ENCODE measurements at places on chromosomes 2 and 18.

DNA sequence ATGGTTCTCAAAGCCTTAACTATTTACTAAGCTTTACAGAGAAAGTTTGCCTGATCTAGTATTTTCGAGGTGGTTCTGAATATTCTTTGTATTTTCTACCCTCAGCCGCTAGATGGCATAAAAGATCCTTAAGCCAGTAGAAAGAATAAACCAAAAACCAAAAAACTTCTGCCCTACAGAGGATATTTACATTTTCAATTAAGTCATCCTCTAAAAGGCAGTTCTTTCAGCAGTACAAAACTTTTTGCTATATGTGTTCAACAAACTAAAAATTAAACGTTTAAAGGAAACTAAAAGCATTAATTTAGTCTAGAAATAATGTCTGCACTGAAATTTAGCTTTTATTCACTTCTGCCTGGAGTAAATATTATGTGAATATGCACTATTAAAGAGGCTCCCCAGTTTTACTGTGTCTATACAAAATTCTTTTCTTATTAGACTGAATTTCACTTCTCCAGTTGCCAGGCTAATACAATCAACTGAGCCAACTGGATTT is 297.5 kb downstream of the PIEZO2 start:
- peak; percentile 79 for DNase-seq

DNA sequence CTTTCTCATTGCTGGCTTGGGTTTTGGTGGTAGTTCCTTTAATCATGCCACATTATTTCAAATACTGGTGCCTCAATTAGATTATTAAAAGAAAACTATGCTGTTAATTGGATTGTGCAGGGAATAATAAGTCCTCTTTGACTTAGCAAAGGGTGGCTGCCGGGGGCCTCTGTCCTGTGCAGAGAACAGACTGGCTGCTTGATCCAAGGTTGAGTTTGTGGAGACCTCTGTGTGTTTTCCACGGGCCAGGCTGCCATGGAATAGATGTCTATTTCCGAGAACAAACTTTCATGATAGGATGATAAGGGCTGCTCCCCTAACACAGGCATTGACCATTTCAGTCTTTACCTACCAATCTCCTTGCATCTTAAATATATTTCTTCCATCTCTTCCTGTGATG is 30.4 kb upstream of the OTOS start:
- DNase-seq = no peak

DNA sequence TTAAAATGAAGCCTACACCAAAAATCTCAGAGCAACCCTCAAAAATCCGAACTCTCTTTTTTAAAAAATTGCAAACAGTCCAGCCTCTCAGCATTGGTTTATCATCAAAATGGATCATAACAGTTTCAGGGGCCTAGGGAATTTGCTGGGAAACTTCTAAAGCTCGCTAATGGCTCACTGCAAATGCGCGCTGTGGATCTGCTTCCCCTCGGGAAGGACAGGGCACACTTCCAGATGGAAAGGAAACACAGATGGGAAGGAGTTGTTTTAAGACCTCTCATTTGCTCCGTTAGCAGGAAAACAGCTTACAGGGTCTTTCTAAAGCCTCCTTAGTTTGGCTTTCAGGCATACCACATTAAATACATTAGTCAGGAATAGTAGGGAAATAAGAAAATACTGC is 27.2 kb downstream of the FECH start:
- DNase-seq = no peak

GRCh38 chr18:8474661-8475060 is 134.6 kb upstream of the RAB12 start:
- DNase-seq = no peak

DNA sequence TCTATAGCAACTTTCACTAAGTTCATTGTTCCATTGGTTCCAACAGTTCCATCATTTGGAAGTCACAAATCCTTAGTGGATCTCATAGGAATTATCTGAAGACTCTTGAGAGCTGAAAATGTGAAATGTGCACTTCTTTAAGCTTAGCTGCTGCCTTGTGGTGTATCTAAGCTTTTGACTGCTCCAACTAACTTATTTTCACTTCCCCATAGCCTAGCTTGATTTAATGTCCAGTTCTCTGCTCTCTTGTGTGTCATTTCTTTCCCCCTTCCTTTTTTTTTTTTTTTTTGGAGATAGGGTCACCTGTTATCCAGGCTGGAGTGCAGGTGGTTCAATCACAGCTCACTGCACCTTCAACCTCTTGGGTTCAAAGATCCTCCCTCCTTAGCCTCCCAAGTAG is 34.9 kb upstream of the CD302 start:
- no peak for DNase-seq

DNA sequence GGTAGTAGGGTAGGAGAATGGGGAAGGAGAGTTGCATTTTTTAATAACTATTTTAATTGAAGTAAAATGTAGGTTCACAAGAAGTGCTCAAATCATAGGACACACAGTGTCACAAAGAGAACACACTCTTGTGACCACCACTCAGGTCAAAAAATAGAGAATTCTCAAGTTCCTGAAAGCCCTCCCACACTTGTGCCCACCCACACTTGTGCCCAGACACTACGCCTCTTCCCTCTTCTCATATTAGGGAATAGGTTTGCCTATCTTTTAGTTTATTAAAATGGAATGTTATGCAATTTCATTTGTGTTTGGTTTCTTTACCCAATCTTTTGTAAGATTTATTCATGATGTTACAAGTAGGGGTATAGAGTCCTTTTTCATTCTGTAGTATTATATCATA is 67.2 kb downstream of the UGGT1 start:
- no peak for DNase-seq

DNA sequence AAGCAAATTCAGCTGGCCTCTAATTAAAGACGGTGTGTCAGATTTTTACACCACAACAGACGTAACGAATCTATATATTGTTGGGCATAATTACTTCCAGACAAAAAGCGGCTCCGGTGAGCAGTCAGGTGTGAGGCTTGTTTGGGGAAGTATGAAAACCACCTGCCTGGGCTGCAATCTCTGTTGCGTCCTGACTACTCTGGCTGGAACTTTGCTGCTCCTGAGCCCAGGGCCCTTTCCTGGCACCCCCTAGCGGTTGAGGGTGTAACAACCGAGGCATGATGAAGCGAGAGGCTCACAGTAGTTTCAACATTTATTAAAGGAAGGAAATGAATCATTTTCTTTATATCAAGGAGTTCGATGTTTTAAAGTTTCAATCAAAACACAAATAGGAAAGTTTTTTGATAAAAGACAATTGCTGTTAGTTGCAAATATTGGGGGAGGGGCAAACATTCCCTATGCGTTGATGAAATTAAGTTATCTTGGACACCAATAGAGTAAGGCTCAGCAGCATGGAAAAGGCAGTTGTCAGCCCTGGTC is 10.6 kb upstream of the ITGB6 start:
- DNase-seq = peak; percentile 37

- no peak for DNase-seq
Measured at GRCh38 chr2:158102446-158102845, 770 bp downstream of the UPP2 start.
